ENCODE measurements at places on chromosomes 4 and X.

DNA sequence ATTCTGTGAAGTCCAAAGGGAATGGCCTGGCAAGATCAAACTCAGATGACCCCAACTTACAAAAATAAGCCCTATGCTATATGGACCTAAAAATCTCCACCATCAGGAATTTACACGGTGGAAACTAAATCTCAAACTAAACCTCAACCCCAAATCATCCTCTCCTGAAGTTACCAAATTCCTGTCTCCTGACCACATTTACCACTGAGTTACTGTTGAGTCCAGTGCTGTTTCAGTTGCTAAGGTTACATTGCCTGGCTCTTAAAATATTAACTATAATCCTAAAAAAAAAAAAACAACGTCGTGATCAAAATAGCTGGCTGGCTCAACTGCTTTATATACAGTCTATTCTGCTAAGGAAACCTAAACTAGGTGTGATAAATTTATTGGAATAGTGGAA is 315.2 kb upstream of the SLIT2 start:
- no peak for DNase-seq

DNA sequence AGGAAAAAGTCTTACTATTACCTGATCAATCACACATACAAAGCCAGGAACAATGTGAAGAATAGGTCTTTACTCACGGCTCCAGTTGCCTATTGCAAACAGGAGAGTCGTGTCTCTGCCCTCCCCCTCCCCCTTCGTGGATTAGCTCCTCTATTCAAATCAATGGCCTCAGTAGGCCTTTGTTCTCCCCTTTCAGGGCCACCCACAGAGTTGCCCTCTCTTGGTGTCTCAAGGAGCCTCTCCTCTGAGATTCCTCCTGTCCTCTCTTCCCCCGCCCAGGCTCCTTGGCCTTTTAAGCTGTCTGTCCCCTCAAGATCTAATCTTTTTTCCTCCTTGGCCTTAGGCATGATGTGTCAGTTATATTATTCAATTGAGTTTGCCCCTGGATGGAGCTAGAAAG is 107.2 kb upstream of the NALF2 start:
- no peak for DNase-seq

DNA sequence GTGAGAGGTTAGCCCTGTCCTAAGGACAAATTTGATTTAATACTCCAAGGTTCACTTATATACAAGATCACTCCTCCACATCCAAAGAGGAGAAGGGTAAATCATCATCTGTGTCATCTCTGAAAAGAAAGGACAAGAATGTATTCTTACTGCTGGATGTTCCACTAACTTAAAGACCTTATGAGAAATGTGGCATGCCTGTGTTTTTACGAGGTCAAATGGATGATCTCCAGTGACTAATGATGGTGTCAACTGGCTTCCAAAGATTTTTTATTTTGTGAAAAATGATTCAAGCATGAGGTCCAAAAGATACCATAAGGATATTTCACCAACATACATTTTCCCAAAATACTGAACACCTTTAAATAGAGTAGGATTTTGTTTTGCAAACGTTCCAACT is 143.4 kb downstream of the PTCHD1 start:
- no peak for DNase-seq

DNA sequence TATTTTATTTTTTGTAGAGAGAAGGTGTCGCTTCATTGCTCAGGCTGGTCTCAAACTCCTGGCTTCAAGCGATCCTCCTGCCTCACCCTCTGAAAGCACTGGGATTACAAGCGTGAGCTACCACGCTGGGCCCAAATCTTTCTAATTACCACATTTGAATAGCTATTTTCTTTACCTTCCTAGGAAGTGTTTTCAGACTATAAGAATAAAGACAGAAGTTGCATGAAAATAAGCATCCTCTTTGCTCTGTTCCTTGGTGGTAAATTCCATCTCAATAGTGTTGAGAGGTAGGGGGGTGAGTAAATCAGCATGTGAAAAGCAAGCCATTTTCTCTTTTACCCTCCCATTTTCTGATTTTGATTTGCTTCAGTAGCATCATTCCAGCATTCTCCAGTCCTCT is 122.4 kb downstream of the LARP7 start:
- DNase-seq = no peak

DNA sequence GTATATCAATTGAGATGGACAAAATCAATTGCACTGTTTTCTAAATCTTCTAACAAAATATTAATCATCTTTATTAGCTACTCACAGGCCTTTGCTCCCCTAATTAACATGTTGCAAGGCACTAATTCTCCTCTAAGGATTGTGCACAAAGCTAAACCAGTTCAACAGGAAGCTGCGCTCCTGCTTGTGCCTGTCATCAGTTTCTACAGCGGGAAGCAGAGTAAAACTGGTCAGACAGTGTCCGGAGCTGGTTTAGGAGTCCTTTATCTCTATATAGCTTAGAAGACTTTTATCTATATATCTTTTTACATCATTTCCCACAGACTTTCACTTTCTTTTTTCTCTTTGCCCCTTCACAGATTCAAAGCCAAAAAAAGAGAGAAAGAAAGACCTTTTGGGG is 79.1 kb downstream of the ELOVL6 start:
- peak; percentile 68 for DNase-seq

DNA sequence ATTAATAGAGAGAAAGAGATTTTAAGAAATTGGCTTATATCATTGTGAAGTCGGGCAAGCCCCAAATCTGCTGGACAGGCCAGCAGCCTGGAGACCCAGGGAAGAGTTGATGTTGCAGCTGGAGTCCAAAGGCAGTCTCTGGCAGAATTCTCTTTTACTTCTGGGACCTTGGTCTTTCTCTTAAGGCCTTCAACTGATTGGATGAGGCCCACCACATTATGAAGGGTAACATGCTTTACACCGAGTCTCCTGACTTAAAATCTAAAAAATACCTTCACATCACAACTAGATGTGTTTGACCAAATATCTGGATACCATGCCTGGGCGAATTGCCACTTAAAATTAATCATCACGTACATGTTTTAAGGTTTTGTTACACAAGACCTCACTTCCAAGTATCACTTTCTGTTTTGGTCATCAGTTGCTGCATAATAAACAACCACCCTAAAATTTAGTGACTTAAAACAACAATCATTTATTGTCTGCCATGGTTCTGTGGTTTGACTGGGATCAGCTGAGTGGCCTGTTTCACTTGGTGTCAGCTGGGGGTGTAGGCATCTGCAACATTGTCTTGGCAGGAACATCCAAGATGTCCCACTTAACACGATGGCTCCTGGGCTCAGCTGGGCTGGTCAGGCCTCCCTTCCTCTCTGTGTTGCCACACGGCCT is 3.4 kb downstream of the CD38 start:
- DNase-seq = no peak

- DNase-seq = no peak
These were observed 39.2 kb upstream of the MSMO1 start for GRCh38 chr4:165288226-165288625.

DNA sequence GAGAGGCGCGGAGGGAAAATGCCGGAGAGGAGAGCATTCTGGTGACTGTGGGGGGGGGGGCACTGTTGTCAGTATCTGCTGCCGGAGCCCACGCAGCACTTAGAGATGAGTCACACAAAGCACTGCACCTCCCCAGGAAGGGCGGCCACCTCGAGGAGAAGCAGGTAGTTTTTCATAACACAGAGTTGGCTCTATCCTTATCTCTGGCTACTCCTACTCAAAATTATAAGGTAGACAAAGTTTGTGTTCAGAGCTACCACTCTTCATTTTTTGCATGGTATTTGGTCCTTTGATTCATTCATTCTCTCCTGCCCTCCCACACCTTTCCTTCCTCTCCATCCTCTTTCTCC is 76.2 kb upstream of the SCOC start:
- no peak for DNase-seq

GRCh38 chrX:53255738-53256191 is 25.6 kb downstream of the IQSEC2 start:
- no peak for DNase-seq

GRCh38 chr4:140742838-140743193 is 13.4 kb downstream of the TBC1D9 start:
- no peak for DNase-seq

- no peak for DNase-seq
These were observed 14.1 kb downstream of the S100G start for GRCh38 chrX:16664074-16664473.

- no peak for DNase-seq
These were observed 69.2 kb downstream of the CRMP1 start for GRCh38 chr4:5823542-5824211.

- DNase-seq = no peak
These were observed 35.0 kb downstream of the OPHN1 start for GRCh38 chrX:68398291-68398690.

GRCh38 chr4:19241895-19242294 is 1009.8 kb upstream of the SLIT2 start:
- DNase-seq = no peak

DNA sequence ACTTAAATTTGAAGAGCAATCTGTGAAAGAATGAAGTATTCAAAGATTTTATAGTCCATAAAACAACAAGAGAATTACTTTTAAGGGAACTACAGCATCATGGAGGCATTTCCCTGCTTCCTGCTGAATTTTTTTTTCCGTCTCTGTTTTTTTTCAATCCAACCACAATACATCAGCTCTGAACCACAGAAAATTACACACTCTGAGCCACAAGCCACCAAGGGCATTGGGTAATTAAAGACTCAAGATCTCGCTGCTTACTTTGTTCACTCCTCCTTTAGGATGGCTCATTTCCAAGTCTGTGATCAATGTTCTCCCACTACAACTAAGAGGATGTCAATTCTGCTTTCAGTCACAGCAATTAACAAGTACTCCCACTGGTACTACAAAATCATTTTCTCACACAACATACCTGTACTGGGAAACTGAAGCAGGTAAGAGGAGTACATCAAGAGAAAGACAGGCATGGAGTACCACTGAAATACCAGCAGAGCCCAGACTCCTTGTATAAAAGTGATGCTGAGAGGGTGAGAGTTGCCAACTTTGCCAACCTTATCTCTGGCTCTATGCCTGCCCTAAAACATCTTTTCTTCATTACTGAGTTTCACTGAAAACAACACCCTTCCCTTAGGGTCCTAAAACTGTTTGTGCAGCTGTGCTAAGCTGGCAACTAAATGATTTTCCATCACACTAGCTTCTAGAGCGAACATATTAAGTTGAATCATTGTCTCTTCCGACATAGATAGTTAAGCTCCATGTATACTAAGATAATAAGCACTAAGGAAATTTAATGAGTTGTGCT is 105.8 kb upstream of the MAGEB18 start:
- no peak for DNase-seq

DNA sequence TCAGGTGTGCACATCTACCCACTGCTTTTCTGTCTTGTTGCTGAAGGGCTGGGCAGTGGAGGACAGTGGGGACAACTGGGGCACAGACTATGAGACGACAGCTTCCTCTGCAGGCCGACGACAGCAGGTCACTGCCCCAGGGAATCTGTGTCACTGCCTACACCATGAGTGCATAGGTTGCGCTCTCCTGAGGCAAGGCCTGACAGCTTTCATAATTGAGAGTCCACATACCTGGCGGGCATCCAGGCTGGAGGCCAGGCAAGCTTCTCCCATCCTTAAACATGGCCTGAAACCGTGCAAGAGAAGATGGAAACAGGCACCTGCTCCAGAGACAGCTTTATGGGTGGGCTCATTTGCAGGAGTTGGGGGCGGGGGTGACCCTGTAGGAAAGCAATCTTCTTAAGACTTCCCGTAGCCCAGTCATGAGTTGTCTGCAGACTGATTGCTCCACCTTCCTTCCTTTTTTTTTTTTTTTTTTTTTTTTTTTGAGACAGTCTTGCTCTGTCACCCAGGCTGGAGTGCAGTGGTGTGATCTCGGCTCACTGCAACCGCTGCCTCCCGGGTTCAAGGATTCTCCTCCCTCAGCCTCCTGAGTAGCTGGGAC is 2.9 kb downstream of the ANOS1 start:
- no peak for DNase-seq

- peak; percentile 4 for DNase-seq
These were observed 53.8 kb downstream of the APLN start for GRCh38 chrX:129600981-129601424.

- DNase-seq = no peak
These were observed 67.7 kb upstream of the FAM9A start for GRCh38 chrX:8868906-8869305.

GRCh38 chr4:40486534-40486933 is 143.1 kb downstream of the RBM47 start:
- DNase-seq = no peak

DNA sequence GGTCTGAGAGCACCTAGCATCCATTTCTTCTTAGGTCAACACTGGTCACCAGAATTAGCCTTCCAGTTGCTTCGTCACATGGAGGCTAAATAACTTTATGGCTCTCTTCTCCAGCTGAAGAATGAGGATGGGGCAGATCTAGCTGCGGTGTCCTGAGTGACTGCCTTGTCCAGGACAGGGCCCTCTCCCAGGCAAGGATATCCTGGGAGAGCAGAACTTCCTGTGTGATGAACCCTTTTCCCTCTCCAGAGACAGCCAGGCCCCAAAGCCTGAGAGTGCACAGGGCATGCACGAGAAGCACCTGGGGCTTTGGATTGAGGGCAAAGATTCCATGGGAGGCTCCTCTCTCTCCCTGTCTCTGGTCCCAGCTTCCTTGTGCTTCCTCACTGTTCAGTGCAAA is 108.2 kb upstream of the MAMLD1 start:
- no peak for DNase-seq

DNA sequence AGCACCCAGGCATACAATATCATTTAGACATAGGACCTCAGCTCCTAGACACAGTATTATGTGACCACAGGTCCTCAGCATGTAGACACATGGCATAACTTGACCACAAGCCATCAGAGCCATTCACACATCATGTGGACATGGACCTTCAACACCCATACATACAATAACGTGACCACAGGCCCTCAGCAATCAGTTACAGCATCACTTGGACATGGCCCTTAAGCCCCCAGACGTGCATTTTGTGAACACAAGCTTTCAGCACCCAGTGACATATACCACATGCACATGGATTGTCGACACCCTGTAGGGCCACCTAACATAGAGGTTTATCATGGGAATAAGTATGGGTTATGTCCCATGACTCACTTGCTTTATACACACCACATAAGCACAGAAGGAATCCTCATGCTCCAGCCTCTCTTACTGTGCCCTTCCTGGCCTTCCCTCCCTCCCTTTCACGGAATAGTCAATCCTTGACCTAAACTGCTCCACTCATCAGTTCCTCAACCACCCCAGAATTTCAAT is 1.9 kb downstream of the TSPYL2 start:
- no peak for DNase-seq

DNA sequence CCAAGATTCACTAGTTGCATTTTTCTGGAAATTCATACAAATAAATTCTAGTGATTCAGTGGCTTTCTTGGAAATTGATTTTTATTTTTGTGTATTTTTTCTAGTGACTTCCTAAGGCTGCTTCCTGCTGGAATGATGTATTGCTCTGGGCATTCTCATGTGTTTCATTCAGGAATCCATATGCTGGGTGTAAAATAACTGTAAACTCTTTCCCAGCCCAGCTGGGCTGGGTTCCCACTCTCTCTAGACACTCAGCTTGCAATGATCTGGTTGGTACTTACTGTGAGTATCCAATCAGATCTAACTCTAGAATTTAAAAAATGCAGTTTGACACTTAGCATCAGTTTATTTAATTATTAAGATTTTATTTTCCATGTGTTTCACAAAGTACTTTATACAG is 882.2 kb downstream of the STIM2 start:
- DNase-seq = no peak

GRCh38 chr4:87392183-87392582 is 1.2 kb upstream of the HSD17B11 start:
- no peak for DNase-seq

All from prostate gland (tissue), 2 donors.